ENCODE measurements at places on chromosomes 2 and 18. TPM values are rescaled to one million over a fixed set of nuclear protein-coding genes. Genes with fewer than 3 reads are reported as not detected.

Gene DNER
- 1.0 TPM for total RNA-seq

Gene AQP12A
- total RNA-seq, result not detected

Gene SLC4A3
- total RNA-seq, result 6.9 TPM

Gene DPP4
- 5.5 TPM for total RNA-seq

Gene EFHD1
- 0.07 TPM for total RNA-seq

Gene COQ10B
- total RNA-seq, result 35.1 TPM

Gene QPCT
- total RNA-seq, result 16.1 TPM

Gene ANKRD12
- 18.1 TPM for total RNA-seq

Gene OTOF
- not detected for total RNA-seq

Gene EHD3
- 1.4 TPM for total RNA-seq

Gene OR6B2
- total RNA-seq, result not detected

Gene NAT8
- not detected for total RNA-seq

Gene LRATD1
- 27.0 TPM for total RNA-seq

Gene ITGB6
- total RNA-seq, result 414 TPM

Gene HES6
- total RNA-seq, result 23.2 TPM

Gene SCN3A
- total RNA-seq, result not detected

Gene MPV17
- total RNA-seq, result 44.1 TPM

Gene SH3RF3
- under 0.01 TPM for total RNA-seq

Gene GREB1
- total RNA-seq, result 0.28 TPM

Gene ABHD1
- total RNA-seq, result not detected

Data from nasal cavity respiratory epithelium epithelial cell of viscerocranial mucosa (primary cell).